ENCODE measurements at places on chromosomes 11 and 22. TPM values are rescaled to one million over a fixed set of nuclear protein-coding genes. Genes with fewer than 3 reads are reported as not detected.

The HTR3A gene
- not detected for total RNA-seq

The FOXR1 gene
- total RNA-seq, result not detected

The MIF gene
- total RNA-seq, result 124 TPM

The MMP1 gene
- total RNA-seq, result 0.77 TPM

The ZNF202 gene
- 13.8 TPM for total RNA-seq

The KRTAP5-3 gene
- not detected for total RNA-seq

The LMF2 gene
- total RNA-seq, result 17.2 TPM

The LRRC56 gene
- total RNA-seq, result 0.30 TPM

The DEFB131B gene
- total RNA-seq, result not detected

The LDHAL6A gene
- not detected for total RNA-seq

The MMP13 gene
- total RNA-seq, result not detected

The C11orf97 gene
- total RNA-seq, result not detected

The TAF1D gene
- total RNA-seq, result 84.7 TPM

The HEPHL1 gene
- not detected for total RNA-seq

- no peak for DNase-seq
Observed at GRCh38 chr11:8794126-8794525, 111.5 kb downstream of the RPL27A start.

DNA sequence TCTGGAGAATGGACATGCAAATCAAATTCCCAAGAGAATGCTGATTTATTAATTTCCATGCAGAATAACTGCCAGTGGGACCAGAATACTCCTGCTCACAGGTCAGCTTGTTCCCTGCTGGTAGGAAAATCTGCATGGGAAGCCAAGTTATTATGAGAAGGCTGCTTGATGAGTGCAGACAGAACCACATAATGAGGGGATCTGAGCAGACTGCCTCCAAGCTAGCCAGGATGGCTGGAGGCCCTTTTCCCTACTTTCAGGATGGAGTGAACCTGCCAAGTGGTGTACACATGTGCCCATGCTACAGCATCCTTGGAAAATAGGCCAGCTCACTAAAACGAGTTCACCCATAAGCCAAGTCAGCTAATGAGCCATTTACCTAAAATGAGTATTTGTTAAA lies 55.2 kb upstream of the ZBED5 start:
- no peak for DNase-seq

GRCh38 chr22:48929276-48929790 lies 898.3 kb downstream of the BRD1 start:
- DNase-seq, result no peak

DNA sequence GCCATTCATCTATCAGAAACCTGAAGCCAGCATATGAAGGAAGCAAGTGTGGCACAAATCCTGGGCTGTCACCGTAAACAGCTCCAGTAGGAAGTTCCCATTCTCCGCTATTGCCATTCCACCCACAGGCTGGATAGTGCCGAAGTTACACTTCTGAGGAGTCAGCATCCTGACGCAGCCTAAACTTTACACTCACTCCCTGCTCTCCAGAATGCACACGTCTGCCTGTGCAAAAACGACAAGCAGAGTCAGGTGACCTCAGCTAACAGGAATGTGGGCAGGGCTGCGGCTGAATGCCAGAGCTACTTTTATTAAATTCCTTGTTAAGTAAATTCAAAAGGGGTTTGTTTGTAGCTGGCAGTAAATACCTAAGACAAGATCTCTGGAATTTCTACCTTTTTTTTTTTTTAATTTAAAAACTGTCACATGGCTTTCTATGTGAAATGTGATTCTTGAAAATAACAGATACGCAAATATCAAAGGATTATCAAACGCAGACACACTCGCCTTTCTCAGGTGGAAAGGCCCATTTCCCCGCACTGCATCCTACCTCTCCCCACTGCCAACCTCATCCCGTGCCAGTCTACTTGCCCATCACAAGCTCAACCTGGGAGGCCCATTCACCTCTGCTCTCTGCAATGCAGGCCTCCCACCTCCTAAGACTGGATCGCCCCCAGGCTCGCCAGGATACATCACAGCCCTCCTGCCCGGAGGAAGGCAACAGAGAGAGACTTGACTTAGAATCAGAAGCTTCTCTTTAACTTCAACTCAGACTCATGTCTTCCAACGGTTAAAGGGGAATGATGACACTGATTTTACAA lies 33.5 kb downstream of the NFRKB start:
- DNase-seq, result no peak

- DNase-seq, result no peak
Observed at GRCh38 chr11:96145163-96145585, 197.8 kb downstream of the MAML2 start.

DNA sequence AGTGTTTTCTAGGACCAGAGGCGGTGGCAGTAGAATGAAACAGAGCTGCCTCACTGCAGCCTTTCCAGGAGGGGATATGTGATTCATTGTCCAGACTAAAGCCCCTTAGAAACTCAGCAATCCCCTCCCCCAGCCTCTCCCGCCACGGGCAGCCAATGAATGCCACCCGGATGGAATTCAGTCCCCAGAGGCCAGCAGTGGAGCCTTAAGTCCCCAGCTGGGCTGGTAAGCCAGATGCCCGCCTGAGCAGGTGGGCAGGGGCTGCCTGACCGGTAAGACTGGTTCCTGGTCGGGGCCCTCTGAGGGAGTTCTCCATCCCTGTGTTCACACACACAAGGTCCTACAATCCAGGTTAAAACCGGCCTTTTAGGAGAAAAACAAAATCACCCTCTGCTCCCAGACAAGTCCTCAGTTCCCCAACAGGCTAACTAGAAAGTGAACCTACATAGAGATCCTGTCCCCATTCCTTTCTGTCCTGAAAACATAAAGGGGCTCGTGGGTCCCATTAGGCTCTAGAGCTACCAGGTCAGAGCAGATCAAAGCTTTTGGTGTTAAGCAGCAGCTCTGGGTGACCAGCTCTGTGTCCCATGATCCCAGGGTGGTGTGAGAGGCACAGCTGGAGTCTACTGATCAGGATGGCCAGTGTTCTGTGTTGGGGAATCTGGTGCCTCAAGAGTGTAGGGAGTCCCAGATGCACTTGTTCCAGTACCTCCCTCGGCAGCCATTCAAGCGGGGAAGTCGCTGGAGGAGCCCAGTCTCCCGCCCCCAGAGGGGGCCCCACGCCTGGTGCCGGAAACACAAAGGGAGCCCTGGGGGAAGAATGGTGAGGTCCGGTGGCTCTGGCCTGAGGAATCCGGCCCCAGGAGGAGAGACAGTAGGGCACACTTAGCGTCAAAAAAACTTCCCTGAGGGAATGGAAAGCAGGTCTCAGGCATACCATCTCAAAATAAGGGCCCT lies 2.6 kb downstream of the PATZ1 start:
- no peak for DNase-seq

- no peak for DNase-seq
Observed at GRCh38 chr11:107587306-107587979, 3.5 kb upstream of the ELMOD1 start.

DNA sequence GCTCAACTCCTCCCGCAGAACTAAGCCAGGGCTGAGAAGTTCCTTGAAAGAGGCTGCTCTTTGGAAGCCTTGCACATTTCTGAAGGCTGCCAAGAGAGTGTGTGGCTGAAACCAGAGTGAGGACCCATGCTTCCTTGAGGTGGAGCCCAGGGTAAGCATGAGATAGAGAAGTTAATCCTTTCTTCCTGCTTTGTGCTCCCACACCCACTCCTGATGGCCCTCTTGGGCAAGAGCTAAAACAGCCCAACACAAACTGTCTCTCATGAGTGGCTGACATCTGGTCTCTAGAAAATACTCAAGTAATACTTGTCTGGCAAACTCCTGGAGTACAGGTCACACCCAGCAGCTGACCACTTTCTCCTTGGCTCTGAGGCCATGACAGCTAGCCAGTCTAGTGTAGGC lies 523.7 kb downstream of the INSC start:
- no peak for DNase-seq

DNA sequence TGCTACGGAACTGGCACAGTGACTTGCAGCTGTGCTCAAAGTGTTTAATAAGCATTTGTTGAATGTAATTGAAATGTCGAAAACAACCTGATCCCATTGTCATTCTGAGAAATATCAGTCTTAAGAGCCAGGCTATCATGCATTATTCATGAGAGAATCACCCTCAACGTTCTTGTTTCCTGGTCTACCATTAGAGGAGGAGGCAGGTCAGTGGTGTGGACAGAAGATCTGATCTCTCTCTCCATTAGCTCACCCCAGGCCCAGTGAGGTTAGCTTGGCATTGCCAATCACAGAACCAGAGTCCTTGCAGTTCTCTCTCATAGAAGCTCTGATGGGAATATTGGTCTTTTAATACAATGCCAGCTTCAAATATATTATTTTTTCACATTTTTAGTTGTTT lies 121.1 kb upstream of the SPON1 start:
- no peak for DNase-seq

DNA sequence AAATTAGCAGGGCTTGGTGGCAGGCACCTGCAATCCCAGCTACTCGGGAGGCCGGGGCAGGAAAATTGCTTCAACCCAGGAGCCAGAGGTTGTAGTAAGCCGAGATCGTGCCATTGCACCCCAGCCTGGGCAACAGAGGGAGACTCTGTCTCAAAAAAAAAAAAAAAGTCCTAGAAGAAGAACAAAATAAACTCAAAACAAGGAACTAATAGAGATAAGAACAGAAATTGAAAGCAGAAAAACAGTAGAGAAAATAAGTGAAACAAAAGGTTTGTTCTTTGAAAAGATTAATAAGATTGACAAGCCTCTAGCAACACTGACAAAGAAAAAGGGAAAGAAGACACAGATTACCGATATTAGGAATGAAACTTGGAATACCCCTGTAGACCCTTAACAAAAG lies 45.1 kb upstream of the CBX7 start:
- DNase-seq, result no peak

DNA sequence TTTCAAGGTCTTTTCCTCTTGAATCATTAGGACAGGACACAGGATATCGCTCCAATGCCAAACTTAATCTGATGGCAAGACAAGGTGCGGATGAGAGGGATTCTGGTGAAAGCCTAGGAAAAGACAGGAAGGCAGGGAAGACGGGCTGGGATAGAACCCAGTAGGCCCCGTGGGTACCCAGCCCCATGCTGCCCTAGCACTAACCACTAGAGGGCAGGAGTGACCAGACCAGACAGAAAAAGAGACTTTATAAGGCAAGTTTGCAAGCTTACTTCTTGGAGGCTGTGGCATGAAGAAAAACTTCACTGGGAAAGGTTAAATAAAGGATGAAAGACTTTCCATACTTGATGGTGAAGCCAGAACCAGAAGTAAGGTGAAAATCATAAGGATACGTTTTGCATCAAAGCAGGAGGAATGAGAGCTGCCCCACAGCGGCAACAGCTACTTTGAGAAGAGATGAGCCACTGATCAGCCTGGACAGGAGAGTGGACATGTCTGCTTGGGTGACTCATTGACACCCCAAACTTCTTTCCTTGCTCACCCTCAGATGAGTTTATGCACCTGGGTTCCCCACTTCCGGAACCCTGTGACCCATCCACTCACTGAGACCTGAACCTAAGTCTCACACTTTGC lies 39.8 kb downstream of the SYN3 start:
- peak; percentile 60 for DNase-seq

- DNase-seq, result no peak
Observed at GRCh38 chr11:121467965-121468364, 15.2 kb upstream of the SORL1-AS1 start.

DNA sequence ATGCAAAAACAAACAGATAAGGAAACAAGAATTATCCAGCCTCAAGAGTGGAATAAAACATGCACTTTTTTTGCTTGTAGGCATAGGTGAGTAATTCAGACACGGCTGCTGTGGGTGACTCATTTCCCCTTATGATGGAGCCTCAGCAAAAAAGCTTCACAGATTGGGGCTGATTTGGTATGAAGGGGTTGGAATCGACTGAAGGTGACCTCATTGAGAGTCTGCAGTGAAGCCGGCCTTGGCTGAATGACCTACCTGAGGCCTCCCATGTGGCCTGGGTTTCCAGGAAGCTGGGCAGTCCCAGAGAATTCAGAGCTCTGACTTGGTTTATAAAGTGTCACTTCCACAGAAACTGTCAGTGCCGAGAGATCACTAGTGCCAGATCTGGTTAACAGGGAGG lies 34.2 kb upstream of the VPREB1 start:
- no peak for DNase-seq

DNA sequence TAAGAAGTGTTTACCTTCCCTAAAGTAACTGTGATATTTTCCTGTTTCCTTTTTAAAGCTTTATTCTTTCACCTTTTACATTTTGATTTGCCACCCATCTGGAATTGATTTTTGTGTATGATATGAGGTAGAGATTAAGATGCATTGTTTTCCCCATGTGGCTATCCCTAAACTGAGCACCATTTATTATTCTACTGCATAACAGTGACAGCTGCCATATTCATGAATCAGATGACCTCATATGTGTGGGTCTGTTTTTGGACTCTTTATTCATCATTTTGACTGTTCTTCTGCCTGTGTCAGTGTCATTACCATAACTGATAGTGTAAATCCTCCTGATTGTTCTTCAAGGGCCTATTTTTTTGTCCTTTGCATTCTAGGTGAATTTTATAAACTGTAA lies 50.8 kb downstream of the HIPK3 start:
- no peak for DNase-seq

- no peak for DNase-seq
Observed at GRCh38 chr11:74957937-74958629, 9.0 kb downstream of the SPCS2 start.

DNA sequence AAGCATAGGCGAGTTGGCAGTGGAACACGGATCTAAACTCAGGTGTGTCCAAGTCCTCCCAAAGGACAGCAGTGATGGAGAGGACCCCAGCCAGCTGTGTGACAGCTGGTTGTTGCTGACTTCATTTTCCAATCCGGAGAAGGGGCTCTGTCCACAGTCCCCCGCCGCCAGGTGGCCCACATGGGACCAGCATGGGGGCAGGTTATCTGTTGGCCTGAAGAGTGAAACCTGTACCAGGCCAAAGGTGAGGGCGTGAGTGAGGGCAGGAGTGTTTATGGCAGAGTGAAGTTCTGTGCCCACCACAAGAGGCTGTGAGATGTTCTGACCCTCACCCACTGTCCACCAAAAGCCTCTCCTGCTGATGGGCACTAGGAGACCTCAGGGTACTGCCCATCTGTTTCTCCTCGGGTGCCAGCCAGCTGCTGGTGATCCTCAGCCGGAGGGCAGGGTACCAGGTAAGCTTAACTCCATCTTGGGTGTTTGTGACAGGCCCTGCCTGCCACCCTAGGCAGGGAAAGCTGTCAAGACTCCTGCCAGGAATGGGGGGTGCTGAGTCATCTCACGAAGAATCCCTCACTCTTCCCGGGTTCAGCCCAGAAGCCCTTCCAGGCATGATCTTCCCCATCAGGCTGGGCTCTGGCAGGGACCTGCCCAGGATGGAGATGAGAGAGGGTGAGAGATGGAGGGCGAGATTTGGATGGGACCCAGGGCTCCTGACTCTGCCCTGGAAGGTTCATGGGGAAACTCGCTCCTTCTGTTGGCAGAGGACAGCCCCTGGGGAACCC lies 15.5 kb upstream of the TAB1 start:
- DNase-seq, result no peak

- no peak for DNase-seq
Observed at GRCh38 chr11:69402251-69402887, 79.1 kb upstream of the LINC01488 start.

GRCh38 chr11:121446752-121447156 lies 5.4 kb upstream of the SORL1 start:
- DNase-seq, result no peak
